Stimulated activated CD4-positive, alpha-beta T cell treated with anti-CD3 and anti-CD28 coated beads, TNF-alpha, amount 100 ng/mL, for 4 hours (primary cell): ENCODE measurements at places on chromosomes 3 and 15.

DNA sequence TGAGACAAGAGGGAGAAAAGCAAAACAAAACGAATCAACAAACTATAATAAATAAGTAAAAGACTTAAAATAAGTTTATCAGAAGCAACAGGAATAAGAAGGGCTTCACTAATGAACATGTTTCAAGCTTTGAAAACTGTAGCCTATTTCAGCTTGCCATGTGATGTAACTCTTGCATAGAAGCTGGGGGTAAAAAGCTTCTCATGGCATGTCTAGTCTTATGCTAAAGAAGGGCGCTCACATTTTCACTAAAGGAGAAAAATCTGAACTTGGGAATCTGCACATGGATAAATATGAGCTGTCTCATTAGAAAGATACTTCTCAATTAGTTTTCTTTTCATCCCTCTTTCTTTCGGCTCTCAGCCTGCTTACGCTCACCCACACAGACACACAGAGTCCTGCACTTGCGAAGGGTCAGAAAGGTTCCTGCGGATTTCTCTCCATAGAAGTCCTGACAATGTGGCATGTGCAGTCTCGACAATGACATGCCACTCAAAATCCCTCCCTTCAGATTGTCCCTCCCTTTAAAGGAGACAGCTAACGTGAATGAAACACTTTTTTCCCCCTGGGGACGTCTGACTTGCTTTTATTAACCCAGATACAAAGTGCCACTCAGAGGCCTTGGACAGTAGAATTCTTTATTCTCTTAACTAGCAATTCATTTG is 568.9 kb upstream of the NR2F2 start:
- no peak for DNase-seq

DNA sequence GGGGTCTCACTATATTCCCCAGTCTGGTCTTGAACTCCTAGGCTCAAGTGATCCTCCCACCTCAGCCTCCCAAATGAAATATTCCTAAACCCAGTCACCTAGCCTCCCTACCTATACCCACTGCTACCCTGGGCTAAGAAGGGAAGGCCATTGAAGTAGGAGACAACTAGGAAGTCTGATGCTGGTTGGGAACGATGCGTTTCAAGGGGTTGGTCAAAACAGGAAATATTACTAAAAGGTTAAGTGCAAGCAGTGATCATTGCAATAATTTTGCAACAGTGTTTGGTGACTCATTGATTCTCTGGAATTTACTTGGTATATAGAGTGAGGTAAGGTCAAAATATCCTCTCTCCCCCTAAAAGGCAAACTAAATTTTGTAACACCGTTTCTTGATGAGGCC is 4.6 kb upstream of the UQCRC1 start:
- DNase-seq: no peak

DNA sequence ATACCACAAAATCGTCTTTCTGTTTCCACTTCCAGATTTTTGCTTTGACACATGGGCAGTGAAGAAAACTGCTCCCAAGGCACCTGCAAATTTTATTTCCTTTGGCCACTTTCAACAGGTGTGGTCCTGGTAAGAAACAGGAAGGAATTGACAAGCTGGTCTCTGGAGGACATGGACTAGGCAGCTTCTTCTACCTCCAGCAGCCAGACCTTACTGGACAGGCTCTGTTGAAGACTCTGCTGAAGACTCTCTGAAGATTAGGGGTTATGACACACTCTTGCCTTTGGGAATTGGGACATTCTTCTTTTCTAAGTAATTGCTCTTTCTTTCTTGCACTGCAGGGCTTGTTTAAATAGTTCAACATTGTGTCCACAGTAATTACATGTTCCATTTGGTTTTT is 147.7 kb upstream of the DCBLD2 start:
- DNase-seq: no peak

DNA sequence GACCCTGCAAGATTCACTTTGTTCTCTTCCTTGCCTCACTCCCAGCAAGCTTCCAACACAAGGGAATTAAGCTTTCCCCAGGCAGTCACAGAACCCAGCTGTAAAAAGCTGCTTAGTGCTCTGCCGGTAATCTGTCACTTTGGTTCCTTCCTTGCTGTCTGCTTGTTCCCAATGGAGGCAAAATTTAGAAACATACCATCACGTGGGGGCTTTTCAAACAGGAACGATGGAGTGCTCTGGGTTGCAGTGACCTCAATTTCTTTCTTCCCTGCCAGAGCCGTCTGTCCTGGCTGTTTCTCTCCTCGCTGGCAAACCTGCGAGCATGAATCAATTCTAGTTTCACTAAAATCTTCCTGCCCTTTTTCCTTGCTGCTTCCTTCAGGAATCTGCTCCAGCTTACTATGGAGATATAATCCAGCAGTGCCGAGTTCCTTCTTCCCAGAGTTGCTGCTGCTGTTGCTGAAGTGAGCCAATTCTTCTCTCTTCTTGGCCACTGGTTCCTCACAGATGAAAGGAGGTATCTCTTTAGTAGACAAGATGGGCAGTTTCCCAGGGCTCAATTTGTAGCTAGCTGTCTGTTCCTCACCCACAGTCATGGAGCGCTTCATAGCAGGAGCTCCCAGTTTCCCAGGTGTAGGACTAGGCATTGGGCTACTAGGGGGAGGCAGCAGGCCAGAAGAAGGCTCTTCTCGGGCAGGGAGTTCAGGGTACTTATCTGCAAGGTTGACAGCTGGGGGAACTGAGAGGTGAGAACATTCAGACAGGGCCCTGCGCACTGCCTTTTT is 88.1 kb downstream of the DHX30 start:
- no peak for DNase-seq

DNA sequence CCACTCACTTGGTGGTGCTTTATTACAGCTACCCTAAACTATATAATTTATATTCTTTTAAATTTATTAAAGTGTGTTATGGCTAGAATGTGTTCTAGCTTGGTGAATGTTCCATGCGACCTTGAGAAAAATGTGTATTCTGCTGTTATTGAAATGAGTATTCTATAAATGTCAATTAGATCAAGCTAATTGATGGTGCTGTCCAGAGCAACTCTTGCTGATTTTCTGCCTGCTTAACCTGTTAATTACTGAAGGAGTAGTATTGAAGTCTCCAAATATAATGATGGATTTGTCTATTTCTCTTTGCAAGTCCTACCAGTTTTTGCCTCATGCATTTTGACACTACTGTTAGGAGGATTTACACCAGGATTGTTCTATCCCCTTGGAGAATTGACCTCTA is 3.2 kb upstream of the TEX9 start:
- no peak for DNase-seq

DNA sequence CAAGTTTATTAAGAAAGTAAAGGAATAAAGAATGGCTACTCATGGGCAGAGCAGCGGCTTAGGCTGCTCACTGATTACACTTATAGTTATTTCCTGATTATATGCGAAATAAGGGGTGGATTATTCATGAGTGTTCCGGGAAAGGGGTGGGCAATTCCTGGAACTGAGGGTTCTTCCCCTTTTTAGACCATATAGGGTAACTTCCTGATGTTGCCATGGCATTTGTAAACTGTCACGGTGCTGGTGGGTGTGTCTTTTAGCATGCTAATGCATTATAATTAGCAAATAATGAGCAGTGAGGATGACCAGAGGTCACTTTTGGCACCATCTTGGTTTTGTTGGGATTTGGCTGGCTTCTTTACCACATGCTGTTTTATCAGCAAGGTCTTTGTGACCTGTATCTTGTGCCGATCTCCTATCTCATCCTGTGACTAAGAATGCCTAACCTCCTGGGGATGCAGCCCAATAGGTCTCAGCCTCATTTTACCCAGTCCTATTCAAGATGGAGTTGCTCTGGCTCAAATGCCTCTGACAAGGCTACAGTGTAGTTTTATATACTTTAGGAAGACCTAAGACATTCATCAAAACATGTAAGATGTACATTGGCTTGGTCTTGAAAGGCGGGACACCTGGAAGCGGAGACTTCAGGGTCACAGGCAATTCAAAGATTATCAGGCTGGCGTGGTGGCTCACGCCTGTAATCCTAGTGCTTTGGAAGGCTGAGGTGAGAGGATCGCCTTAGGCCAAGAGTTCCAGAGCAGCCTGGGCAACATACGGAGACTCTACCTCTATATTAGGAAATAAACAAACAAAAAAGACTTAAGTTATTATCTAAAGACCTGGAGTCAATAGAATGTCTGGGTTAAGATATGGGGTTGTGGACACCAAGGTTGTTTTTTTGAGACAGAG is 3.2 kb upstream of the BLOC1S6 start:
- DNase-seq: no peak

GRCh38 chr15:60000824-60001609 is 3.1 kb upstream of the FOXB1 start:
- no peak for DNase-seq

DNA sequence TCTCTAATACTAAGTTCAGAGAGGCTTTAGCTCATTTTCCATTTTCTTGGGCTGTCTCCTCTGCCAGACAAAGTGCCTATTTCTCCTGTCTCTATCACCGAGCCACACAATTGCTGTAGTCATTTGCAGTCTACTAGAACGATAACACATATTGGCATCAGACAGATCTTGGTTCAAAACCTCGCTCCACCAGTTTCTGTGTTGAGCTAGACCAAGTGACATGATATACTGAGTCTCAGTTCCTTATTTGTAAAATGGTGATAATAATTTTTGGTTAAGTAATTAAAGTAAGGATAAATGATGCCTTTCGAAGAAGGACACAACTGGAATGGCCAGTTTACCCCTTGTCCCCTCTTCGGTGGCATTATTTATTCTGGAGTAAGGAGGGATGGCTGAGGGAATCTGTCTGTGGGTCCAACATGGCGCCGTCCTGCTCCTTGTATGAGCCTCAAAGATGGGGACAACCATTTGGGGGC is 398 bp upstream of the RAB7A start:
- DNase-seq: no peak

GRCh38 chr3:182906036-182906435 is 74.3 kb downstream of the DCUN1D1 start:
- DNase-seq: no peak

DNA sequence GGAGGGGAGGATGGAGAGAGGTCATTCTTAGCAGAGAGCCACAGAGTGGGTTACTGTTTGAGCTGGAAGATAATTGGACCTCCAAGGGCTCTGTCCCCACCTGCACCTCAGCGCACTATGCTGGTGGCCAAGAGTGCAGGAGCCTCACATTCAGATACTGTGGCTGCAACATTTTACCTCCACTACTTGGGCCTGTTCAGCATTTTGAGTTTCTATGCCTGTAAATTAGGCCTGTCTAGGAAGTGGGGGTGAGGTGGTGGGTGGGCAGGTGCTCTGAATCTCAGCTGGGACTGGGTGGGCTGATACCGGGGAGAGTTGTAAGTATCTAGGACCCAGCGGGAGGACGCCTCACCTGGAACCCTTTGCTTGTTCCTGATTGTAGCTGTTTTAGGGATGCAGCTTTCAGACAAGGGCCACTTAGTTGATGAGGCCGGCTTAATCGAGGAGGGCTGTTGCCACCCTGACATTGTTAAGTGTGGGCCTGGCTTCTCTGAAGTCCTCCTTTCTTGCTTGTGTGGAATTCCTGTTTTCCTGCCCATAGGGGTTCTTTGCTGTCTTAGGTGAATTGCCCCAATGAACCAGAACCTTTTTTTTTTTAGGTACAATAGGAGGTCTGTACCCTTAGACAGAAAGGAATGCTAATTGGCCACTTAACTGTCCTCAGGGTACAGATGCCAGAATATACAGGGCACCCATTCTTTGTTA is 83.8 kb downstream of the SMAD3 start:
- no peak for DNase-seq

DNA sequence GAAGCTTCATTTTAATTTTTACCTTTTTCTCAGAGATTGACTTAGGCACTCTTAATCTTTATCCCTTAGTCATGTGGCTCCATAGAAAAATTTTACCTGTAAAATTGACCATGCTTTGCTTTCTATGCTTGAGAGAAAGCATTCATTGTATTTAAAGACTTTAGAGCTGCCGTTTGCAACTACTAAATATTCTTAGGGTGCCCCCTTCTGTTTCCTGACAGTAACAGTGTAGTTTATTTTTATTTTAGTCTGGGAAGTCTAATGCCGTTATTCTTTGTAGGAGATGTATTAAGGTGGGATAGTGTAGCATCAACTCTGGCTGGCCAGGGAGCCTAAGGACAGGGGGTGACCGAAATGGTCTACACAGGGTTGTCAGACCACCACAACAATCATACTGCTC is 84.5 kb upstream of the SYNPR start:
- DNase-seq: no peak
